ENCODE measurements at places on chromosomes 3 and 15. TPM values are rescaled to one million over a fixed set of nuclear protein-coding genes. Genes with fewer than 3 reads are reported as not detected.

The ZNF592 gene
- 10.4 TPM for polyA plus RNA-seq

The UCN2 gene
- polyA plus RNA-seq: not detected

DNA sequence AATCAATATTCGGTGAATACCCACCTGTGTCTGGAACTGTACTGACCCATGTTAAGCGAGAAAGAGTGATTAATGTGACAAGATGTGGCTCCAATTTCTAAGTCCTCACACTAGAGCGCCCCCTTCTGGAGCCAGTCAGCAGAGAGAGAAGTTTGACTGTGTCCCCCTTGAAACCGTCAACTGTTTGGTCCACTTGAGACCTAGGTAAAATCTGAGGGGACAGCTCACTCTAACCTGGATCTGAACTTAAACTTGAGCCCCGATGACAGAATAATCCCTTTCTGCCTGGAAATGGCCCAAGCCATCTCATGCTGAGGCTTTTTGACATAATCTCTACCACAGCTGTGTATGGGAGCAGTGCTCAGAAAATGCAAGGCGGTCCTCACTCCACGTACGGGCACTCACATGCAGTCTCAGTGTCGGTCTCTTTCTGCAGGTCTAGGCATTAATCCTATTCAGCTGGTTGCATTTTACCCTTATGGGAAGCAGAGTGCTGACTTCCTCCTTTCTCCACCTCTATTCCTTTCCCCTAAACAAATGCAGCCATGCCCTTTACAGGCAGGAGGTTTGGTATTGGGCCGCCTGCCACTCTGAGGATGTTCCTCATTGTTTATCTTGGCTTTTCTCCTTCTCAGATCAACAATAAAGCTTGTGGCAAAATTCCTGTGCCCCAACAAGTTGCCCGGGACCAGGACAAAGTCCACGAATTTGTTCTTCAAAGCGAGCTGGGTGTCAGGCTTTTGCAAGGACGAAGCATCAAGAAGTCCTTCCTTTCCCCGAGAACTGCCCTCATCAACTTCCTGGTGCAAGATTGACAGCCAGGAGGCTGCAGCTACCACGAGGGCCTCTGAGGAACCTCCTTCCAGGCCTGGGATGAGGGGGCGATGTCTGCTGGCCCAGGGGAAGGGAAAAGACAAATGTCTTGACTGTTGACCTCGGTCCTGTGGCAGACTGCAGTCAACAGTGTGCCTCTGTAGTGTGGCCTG lies 47.5 kb upstream of the LIMD1 start:
- DNase-seq: no peak

The STX19 gene
- not detected for polyA plus RNA-seq

- no peak for DNase-seq
Measured at GRCh38 chr15:40114218-40114617, 5.5 kb upstream of the BMF start.

The DAPK2 gene
- 2.2 TPM for polyA plus RNA-seq

DNA sequence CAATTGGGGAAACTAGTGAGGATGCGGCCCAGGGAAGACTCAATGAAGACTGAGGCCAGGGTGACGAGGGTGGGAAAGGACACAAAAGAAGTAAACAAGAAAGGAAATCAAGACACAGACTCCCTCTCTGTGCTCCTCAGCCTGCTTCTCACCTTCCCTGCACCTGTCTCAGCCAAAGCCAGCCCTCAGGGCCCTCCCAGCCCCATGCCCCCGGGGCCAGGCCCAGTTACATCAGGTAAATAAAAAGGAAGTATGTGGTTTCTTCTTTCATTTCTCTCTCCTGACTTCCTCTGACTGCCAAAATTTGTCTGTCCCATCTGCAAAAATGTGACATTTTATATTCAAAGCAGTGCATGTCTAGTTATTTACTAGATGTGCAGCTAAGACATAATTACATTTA lies 328.0 kb downstream of the UACA start:
- DNase-seq: no peak

The CTXND1 gene
- not detected for polyA plus RNA-seq

The DET1 gene
- polyA plus RNA-seq: 1.4 TPM

DNA sequence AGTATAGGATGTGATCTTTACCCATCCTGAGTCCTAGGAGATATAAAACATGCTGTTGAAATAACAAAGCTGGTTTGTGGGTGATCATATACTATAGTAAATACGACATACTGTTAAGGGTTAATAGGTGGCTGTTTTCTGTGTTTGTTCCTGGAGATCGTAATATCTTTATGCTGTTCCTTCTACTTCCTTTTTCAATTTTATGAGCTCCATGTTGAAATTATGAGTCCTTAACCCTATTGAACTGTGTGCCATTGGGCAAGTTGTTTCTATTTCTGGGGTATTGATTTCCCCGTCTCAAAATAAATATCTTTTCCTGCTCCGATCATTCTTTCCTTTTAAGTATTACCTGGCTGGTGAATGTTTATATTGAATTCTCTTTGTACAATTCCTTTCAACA lies 115.1 kb downstream of the LPP start:
- no peak for DNase-seq

- DNase-seq: no peak
Measured at GRCh38 chr3:149245738-149246451, 24.3 kb upstream of the CP start.

- no peak for DNase-seq
Measured at GRCh38 chr15:64247906-64248541, 85.2 kb upstream of the PPIB start.

DNA sequence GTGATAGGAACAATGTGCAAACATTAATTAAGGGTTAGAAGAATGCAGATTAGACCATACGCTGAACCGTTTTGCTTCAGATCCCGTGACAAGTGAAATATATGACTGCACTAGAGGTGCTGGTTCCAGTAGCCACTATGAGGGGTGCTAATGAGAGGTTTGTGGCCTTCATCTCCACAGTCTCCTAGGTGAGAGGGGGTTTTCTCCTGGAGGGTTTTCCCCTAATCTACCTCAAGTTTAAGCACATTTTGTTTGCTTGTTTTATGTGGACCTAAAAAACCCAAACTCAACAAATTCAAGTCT lies 13.7 kb upstream of the SHF start:
- no peak for DNase-seq

- no peak for DNase-seq
Measured at GRCh38 chr3:94716326-94717018, 653.6 kb downstream of the NSUN3 start.

DNA sequence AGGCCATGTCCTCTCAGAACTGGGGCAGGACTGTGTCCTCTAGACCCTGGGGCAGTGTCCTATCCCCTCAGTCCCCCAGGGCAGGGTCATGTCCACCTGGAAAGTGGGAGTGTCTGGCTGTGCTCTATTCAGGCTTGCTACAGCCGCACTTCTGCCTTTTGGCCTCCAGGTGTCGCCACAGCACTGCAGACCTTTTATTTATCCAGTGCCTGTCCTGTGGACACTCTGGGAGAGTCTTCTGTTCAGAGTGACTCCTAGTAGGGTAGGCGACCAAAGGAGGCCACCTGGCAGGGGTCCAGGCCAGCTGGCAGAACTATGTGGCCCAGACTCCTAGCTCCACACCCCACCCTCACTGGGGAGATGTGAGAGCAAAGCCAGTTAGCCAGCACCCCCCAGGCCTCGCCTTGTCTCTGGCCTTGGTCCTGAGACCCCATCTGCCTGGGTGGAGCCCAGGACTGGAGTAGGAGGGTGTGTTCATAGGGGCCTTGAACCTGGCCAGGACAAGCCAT lies 3.9 kb downstream of the TMIE start:
- DNase-seq: peak; percentile 44

The CACNA1D gene
- 0.02 TPM for polyA plus RNA-seq

DNA sequence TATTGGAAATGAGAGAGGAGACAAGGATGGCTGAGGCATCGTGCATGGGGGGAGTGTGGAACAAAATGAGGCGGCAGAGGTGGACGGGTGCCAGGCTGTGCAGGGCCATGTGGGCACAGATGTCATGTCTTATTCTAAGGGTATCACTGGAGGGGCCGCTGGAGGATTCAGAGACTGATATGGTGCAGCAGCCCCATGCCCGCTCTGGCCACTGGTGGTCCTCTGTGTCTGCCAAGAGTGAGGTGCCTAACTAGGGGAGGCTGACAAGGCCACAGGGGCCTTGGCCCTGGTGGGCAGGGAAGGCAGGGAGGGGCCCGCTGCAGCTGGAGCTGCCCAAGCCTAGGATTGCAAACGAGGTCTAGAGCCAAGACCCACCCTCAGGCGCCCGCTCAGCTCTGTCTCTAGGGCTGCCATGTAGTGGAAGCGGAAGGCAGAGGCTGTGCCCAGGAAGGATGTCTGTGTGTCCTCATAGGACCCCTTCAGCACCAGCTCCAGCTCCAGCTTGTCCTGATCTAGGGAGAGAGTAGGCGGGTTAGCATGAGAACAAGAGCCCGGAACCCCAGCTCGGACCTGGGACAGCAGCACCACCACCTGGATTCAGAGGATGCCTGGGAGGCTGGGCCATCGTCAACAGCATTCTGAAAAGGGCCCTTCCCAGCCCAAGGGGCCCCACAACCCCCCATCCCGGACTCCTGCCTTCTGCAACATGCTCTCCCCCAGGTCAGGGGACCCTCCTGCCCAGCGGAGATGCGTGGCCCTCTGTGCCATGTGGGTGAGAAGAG lies 11.3 kb downstream of the PLA2G4D start:
- DNase-seq: no peak

The P2RY14 gene
- 4.3 TPM for polyA plus RNA-seq
